Natural killer cell treated with Interleukin-12 subunit alpha and Interleukin-12 subunit beta and Interleukin-15 and Interleukin-18, amount 100 ng/mL, for 72 hours (primary cell): ENCODE measurements at places on chromosomes 2 and 18. TPM values are rescaled to one million over a fixed set of nuclear protein-coding genes. Genes with fewer than 3 reads are reported as not detected.

DNA sequence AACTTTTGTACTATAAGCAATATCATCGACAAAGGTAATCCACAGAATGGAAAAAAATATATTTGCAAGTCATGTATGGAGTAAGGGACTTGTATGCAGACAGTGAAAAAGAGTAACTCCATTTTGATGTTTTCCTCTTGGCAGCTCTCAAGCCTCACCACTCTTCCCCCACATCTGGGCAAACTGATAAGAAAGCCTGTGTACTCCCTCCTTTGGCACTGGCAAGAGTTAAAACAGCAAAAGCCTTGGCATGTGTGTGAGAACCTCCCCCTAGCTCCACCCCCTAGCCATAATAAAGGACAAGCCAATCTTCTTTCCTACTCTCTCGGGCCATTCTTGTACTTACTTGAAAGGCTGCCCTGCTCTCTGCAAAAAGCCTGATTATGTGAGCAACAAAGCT, 335.2 kb downstream of the LRATD1 start:
- H3K4me1 ChIP-seq: no peaks in the 10 kb centered on the region
- no peak for DNase-seq
- peaks cover 2% of the 10 kb centered on the region for H3K27me3 ChIP-seq
- H3K36me3 ChIP-seq: no peaks in the 10 kb centered on the region

- no peak overlapping the region for H3K4me3 ChIP-seq
- no peaks in the 10 kb centered on the region for H3K36me3 ChIP-seq
- no peaks in the 10 kb centered on the region for H3K4me1 ChIP-seq
Observed at GRCh38 chr2:7632420-7632819, 715.2 kb downstream of the RNF144A start.

DNA sequence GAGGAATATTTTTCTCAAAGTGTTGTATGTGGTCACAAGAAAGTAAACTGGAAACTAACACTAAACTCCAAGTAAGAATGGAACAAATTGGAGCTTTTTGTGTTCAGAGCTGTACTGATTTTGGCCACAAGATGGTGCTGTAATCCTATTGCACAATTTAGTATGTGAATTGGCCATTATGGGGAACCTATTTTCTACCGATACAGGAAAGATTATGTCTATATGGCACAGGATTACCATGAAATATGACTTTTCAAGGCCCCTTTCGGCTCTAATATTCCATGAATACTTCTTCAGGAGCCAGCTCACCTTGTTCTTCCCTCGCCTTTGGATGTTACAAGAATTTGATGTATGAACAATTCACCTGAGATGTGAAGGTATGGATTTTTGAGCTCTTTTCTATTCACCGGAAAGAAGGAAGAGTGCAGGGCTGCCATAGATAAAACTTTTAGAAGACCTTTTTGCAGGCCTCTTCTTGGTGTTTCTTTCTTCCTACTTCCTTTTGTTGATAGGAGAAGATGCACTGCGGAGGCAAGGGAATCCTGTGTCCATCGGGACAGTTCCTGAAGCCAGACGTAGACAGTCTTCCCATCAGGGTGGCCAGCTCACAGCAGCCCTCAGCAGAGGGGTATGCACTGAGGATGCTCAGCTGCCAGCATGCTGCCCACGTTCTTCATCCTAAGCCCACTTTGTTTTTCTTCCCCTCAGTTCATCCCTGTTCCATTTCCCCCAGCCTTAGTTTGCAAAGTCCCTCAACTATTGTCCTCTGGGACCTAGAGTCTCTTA, 13.3 kb downstream of the MRPL44 start:
- H3K27ac ChIP-seq: no peak overlapping the region
- no peak overlapping the region for H3K4me3 ChIP-seq
- no peaks in the 10 kb centered on the region for H3K27me3 ChIP-seq
- no peak for DNase-seq
- H3K36me3 ChIP-seq: no peaks in the 10 kb centered on the region
- no peaks in the 10 kb centered on the region for H3K4me1 ChIP-seq

- H3K4me3 ChIP-seq: no peak overlapping the region
- peak overlapping the region; percentile 18 for H3K27ac ChIP-seq
- H3K36me3 ChIP-seq: peaks cover 2% of the 10 kb centered on the region
Observed at GRCh38 chr2:181420259-181421130, 36.7 kb upstream of the ITGA4 start.

DNA sequence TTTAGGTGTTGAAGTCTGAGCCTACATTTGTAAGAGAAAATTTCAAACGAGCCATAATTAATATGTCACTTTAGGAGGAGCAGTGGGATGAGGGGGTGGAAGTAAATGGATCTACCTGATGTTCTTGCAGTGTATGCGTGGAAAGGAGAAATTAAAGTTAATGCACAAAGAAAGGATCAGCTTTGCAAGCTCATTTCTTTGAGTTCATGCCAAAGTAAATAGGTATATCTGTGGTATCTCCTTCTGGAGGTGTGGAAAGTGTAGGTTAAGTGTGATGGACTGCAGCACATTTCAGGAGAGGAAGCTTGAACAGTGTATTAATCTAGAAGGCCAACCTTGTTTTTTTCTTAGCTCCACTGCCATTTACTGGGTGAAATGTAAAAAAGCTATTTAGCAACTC, 307.5 kb upstream of the ZEB2 start:
- no peaks in the 10 kb centered on the region for H3K4me1 ChIP-seq
- no peak overlapping the region for H3K27ac ChIP-seq
- no peaks in the 10 kb centered on the region for H3K36me3 ChIP-seq
- DNase-seq: no peak

- no peaks in the 10 kb centered on the region for H3K4me1 ChIP-seq
- no peak overlapping the region for H3K4me3 ChIP-seq
- no peak overlapping the region for H3K27ac ChIP-seq
- no peaks in the 10 kb centered on the region for H3K27me3 ChIP-seq
Observed at GRCh38 chr18:36610258-36610657, 218.5 kb downstream of the TPGS2 start.

The PDCD1 gene
- 0.78 TPM for total RNA-seq

The ATL2 gene
- total RNA-seq: 69.8 TPM
